ENCODE measurements at places on chromosomes 16 and 17. TPM values are rescaled to one million over a fixed set of nuclear protein-coding genes. Genes with fewer than 3 reads are reported as not detected.

SMTNL2 gene
- polyA plus RNA-seq = not detected

KRT31 gene
- polyA plus RNA-seq = not detected

ST6GALNAC1 gene
- polyA plus RNA-seq = not detected

DNA sequence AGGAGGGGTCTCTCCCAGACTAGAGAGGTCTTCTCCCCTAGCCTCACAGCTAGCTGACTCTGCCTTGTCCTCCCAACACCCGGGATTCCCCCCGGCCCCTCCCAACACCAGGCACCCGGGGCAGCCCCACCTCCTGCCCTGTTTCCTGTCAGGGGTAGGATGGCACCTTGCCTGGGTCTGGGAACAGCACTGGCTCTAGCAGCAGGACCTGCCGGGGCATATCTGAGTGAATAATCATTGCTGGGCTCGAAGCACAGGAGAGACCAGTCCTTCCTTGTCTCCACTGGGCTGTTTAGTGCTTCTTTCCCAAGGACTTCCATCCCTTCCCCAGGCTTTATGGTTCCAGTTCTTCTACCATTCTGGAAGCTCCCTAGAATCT lies 25.7 kb downstream of the MINK1 start:
- no peak for DNase-seq

GRCh38 chr16:53534206-53534605 lies 31.2 kb upstream of the AKTIP start:
- no peak for DNase-seq

- DNase-seq = no peak
Observed at GRCh38 chr16:72092832-72093447, 480 bp downstream of the TXNL4B start.

DNA sequence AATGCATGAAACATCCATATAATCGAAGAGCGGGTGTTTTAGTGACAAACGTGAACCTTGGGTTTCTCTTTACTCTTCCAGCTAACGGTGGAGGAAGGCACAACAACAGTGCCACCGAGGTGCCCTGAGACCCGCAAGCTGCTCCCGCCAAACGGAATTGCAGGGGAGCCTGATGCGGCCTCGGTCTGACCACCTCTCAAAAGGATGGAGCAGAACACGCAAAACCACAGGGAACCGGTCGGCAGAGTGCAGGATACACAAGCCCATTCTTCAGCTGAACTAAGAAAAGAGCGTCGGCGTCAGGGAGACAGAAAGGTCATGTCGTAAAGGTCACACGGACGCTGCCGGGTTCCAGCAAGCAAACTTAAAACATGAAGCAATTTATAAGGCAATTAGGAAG lies 109.5 kb upstream of the ZNF750 start:
- no peak for DNase-seq

- DNase-seq = no peak
Observed at GRCh38 chr17:12406623-12407215, 259.0 kb upstream of the MYOCD start.

DNA sequence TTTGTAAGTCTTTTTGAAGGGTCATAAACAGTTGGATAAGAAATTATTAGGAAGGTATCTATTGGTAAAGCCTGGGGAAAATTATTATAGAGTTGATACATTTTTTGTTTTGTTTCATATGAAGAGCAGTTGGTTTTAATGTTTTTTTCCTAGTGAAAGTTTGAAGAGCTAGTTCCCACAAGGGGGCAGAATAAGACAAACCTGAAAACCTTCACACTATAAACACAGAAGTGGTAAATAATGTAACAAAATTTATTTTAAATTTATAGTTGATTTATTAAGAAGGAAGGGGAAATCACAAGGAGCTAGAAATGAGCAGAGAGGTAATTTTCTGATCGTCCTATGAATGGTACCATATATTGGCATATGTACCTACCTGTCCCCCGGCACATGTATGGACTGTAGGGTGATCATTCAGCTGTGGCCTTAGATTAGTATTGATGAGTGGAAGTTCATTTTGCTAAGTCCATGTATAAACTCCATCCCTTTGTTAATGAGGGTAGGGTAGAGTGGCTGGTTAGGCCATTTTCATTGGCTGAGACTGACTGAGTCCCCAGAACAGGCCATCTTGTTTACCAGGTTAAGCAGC lies 116.3 kb downstream of the TANC2 start:
- DNase-seq = no peak

GRCh38 chr16:79845033-79845733 lies 244.6 kb upstream of the MAF start:
- DNase-seq = no peak

GRCh38 chr16:11165894-11166665 lies 89.9 kb downstream of the SOCS1 start:
- DNase-seq = no peak

GRCh38 chr16:67412294-67412693 lies 4.0 kb downstream of the ZDHHC1 start:
- DNase-seq = no peak

GRCh38 chr17:33335491-33336173 lies 42.5 kb upstream of the ASIC2 start:
- DNase-seq = no peak

DNA sequence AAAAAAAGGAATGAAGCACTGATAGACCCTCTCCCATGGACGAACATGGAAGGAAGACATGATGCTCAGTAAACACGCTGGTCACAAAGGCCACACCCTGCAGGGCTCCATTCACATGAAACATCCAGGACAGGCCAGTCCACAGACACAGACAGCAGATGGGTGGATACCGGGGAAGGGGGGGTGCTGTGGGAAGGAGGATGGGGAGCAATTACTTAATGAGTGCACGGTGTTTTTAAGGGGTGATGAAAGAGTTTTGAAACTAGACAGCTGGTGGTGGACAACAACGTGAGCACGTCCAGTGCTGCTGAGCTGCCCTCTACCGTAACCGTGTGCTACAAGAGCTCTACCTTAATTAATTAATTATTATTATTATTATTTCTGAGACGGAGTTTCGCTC lies 6.0 kb upstream of the SLC16A3 start:
- DNase-seq = no peak
